GM12892 (cell line): ENCODE measurements at places on chromosomes 16 and 17.

DNA sequence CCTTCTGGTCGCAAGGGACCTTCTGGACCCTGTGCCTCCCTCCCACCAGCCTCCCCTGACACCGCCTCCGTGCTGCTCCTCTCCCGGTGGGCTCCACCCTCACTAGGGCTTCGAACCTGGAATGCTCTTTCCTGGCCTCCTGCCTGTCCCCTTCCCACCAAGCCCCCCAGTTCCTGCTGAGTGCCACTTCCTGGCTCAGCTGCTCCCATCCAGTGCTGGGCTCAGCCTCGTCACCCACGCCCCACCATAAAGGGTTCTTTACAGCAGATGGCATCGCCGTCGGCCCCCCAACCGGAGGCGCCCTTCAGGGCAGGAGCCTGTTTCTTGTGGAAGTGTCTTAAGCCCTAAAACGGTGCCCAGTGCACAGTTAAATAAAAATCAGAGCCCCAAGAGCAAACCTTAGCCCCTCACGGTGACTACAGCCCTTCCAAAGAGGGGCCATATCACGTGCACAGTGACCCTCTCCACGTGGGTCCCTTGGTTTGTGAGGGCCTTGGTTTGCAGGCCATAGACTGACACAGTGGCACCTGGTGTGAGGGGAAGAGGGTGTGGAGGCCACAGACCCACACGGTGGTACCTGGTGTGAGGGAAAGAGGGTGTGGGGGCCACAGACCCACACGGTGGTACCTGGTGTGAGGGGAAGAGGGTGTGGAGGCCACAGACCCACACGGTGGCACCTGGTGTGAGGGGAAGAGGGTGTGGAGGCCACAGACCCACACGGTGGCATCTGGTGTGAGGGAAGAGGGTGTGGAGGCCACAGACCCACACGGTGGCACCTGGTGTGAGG is 111.4 kb downstream of the METRNL start:
- DNase-seq, result no peak

DNA sequence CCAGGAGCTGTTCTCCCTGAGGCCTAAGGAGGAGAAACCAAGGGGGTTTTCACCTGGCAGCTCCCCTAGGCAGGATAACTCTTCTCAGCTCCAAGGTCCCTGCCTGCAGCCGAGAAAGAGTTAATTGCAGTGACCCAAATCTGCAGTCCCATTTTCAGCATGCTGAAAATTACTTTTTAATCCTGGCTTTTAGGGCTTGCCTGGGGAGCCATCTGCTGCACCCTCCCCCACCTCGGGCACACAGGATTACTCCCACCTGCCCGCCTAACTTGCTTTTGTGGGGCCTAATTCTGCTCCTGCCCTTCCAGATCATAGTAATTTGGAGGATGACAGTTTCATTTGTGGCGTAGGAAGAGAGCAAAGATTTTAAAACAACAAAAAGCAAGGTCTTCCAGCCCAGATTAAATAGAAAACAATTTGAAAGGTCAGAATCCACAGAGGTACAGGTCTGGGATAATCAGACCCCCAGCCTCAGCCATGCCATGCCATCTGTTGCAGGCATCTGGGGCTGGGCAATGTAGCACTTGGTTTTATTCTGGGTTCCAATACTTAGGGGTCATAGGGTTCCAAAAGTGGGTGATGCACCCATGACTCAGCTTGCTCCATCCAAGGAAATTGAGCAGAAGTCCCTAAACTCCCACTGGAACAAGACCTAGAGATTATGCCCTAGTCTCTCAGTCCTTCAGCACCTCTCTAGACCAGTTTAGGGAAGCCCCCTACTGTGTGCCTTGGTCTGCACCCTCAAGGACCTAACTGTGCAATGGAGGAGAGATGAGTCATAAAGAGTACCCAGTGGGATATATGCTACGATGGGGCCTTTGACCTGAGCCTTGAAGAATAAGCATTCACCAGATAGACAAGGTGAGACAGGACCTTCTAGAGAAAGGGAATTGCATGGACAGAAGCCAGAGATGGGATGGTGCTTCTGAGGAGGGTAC is 64.5 kb upstream of the NLK start:
- DNase-seq, result no peak

- DNase-seq, result no peak
Observed at GRCh38 chr16:73299346-73299745, 251.4 kb upstream of the ZFHX3 start.

DNA sequence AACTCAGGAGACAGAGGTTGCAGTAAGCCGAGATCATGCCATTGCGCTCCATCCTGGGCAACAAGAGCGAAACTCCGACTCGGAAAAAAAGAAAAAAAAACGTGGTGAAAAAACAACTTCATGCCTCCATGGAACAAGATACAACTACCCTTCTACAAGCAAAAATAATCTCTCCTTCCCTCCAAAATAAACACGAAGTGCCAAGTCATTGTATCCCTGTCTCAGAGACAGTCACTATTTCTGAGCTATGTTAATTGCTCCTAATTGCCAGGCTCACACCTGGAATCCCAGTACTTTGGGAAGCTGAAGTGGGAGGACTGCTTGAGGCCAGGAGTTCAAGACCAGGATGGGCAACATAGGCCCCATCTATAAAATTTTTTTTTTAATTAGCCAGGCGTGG is 19.0 kb upstream of the SLC16A5 start:
- DNase-seq, result no peak

DNA sequence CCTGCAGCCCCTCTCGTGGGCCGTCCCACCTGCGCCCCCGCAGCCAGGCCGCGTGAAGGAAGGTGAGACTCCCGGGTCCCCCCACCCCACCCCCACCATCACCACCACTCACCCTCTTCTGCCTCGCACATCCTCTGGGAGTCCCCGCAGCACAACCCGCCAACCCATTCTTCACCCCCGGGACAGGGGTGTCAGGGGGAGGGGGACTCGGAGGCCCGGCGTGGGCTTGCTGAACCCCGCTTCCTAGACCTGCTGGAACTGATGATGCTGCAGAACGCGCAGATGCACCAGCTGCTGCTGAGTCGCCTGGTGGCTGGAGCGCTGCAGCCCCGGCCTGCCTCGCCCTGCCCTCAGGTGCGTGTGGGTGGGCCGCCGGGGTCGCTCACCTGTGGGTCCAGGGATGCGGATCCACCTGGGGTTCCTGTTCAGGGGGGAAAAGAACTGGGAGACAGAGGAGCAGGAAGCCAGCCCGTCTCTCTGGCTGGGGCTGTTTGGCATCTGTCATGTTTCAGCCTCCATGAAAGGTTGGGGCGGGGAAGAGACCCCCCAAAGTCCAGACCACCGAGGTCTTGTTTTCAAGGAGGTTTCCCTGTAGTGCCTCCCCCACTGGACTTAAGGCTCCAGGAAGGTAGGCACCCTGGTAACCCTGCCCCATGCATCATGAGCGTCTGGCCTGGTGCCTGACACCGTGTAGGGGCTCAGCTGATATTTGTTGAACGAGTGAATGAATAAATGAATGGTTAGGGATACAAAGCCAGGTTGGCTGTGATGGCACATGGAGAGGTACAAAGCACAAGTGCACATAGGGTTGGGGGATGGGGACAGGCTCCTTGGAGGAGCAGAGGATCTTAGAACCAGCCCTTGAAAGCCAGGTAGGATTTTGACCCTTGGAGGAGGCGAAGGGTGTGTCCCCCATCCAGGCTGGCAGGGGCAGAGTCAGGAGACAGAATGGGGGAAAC is 849 bp downstream of the PRR29 start:
- DNase-seq, result no peak

DNA sequence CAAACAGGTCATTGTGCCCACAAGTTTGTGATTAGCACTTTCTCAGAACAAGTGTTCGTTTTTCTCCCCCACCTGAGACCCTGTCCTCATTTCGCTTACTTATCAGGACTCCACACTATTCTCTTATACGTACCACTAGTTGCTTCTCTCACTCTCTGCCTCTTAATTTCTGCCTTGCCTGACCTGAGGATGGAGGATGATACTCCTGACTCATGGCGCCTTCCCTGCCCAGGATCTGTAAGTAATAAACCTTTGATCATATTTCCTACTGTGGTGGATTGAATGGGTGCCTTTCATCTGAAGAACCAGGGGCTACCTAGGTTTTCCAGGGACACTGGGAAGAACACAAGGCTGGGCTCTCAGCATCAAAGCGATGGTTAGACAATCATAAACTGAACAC is 39.8 kb upstream of the BPTF start:
- no peak for DNase-seq

DNA sequence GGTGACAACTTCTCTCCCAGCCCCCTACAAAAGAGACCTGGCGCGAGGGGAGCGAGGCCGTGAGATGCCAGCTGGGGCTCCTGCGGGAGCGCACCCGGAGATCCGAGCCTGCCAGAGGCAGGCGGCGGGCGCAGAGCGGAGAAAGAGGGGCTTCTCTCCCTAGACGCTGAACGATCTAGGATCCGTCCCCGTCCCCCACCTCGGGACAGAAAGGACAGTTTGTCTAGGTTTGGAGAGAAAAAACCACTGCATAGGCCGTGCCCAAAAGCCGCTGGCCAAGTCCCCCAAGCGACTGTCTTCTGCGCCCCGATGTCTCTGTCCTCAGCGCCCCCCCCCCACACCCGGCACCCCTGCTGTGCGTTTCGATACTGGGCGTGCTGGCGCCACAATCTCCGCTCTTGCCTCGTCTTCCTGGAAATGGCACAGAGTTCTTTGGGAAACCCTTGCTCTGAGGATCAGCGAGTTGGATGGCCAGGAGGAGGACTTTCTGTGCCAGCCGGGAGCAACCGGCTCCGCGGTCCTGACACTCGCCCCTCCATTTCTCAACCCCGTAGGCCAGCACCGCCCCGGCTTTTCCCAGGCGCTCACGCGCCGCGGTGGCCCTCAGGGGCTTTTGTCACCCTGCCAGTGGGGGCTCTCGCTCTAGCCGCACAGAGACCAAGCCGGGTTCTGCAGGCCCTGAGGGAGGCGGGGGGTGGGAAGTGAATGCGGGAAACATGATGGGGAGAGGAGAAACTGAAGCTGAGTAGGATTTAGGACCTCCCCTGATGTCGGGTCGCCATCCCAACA is 1.0 kb downstream of the SSTR2 start:
- DNase-seq, result no peak

DNA sequence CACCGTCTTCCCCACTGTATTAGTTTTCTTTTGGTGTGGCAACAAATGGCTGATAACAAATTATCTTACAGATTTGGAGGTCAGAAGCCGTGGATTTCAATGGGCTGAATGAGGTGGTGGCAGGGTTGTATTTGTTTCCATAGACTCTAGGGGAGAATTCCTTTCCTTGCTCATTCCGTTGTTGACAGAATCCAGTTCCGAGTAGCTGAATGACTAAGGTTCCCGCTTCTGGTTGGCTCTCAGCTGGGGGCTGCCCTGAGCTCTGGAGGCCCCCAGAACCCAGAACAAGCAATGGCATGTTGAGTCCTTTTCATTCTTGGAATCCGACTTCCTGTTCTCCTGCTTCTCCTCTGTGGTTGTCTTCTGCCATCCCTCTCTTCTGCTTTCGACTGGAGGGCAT is 280.4 kb downstream of the SNX29 start:
- no peak for DNase-seq

GRCh38 chr17:75315541-75316243 is 26.5 kb upstream of the SLC25A19 start:
- DNase-seq, result no peak

GRCh38 chr17:49431743-49432142 is 17.1 kb upstream of the PHB1 start:
- no peak for DNase-seq

- no peak for DNase-seq
Observed at GRCh38 chr17:40342504-40343218, 21.9 kb downstream of the GJD3 start.

DNA sequence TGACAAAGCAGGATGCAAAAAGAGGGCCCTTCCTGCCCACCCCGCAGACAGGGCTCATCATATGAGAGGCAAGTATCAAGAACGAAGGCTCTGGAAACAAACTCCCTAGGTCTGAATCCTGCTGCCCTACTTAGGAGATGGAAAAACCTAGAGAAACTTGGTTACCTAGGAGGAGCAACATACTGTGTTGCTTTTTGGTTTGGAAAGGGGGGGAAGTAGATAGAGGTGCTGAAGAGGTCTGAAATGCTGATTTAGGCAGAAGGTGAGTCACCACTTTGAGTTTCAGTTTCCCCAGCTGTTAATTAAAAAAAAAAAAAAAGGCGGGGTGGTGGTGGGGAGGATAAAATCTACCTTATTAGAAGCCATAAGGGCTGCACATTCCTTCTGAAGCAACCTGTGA is 1.5 kb downstream of the N4BP1 start:
- DNase-seq, result peak; percentile 42

GRCh38 chr16:67179421-67180080 is 4.2 kb downstream of the MATCAP1 start:
- DNase-seq, result no peak

- no peak for DNase-seq
Observed at GRCh38 chr16:47493381-47494337, 32.5 kb downstream of the PHKB start.

DNA sequence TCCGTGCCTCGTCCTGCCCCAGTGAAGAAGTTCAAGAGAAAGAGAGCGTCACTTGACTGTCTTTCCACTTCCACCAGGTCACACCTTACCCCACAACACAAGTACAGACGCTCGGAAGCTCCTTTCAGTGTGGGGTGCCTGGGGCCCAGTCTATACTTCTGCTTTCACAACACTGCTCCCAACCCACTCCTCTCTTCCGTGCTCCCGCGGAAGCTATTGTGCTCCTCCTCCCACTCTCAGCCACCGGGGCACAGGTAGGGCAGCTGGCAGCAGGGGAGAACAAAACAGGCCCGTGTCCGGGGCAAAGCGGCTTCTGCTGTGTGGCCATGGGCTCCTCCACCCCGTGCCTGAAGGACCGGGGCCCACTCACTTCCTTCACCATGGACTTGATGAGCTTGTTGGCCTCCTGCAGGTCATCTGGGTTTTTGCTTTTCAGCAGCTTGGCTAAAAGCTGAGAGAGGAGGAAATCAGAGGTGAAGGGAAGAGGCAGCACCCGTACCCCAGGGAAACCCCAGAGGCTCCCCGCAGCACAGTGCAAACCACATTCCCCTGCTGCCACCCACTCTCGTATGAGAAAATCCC is 18.9 kb downstream of the GGA3 start:
- DNase-seq, result peak; percentile 43

DNA sequence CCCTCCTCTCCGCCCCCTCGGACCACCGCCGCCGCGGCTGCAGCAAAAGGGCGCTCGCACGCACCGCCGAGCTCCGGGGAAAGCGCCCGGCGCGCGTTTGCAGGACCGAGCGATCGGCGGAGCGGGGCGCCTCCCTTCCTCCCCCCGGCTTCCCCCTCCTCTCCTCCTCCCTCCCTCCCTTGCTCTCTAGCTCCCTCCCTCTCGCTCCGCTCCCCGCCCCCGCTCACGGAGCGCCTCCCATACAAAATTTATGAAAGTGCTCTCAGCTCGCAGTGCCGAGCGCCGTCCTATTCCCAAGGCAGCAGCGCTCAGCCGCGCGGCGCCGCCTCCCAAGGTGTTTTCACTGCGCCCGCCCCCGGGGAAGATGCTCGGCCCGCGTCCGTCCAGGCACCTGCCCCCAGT is at the start of gene RTN4RL1:
Gene RTN4RL1, minus strand, starts transcription at position 115 of the 402 bp plus-strand sequence. CDS start 469 bp downstream, outside the sequence.
- no peak for DNase-seq

DNA sequence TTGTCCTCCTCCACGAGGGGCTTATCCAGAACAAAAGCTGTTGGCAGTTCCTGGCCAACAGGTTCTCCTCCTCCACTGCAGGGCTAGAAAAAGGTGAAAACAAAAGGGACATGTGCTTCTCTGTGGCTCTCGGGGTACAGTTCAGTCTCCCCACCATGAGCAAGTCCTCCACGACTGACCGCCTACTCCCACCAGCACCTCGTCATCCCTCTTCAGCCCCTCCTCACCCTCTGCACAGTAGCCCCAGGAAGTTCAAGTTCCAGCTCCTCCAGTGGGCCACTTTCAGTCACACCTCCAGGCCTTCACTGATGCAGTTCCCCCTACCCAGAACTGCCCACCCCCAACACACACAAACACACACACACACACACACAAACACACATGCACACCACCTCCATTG is 19.4 kb downstream of the KRT9 start:
- DNase-seq, result no peak
